NCI-H1105 treated with DMSO at 0.1 percent for 48 hours (cell line): ENCODE measurements at places on chromosomes 4 and X.

DNA sequence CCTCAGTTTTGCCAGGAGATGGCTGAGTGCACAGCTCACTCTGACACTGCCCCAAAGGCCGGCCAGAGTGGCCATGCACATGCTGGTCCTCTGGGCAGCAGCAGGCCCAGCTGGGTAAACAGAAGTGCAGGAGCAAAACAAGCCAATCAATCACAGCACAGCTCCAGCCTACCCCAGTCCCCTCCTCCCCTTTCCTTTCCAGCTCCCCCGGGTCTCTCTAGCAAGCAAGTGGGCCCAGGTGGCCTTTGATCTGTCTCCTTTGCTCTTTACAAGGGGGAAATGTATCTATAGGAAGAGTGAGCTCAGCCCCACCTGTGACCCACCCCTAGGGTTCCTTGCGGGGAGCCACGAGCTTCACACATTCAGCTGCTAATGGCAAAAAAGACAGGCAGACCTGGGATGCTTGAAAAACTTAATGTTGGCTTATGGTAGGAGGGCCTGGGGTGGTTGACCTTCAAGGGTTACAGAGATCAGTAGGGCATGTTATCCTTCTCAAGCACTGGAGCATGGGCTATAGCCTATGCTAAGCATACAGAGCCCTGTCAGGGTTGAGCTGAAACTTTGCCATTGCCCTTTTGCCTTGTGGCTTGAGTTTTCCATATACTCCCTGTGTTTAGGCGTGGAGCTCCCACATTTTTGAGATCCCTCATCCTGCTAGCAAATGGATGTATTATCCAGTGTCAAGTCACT lies 57.8 kb upstream of the PLAC1 start:
- no peak for DNase-seq

GRCh38 chr4:186723292-186724057 lies at the start of gene FAT1:
Gene FAT1 (minus strand): TSS chr4:186723856. CDS start chr4:186709827, 14,029 bp downstream.
- peak; percentile 36 for DNase-seq

- DNase-seq = peak; percentile 21
Measured at GRCh38 chr4:89737888-89738287, 99.1 kb downstream of the SNCA start.

DNA sequence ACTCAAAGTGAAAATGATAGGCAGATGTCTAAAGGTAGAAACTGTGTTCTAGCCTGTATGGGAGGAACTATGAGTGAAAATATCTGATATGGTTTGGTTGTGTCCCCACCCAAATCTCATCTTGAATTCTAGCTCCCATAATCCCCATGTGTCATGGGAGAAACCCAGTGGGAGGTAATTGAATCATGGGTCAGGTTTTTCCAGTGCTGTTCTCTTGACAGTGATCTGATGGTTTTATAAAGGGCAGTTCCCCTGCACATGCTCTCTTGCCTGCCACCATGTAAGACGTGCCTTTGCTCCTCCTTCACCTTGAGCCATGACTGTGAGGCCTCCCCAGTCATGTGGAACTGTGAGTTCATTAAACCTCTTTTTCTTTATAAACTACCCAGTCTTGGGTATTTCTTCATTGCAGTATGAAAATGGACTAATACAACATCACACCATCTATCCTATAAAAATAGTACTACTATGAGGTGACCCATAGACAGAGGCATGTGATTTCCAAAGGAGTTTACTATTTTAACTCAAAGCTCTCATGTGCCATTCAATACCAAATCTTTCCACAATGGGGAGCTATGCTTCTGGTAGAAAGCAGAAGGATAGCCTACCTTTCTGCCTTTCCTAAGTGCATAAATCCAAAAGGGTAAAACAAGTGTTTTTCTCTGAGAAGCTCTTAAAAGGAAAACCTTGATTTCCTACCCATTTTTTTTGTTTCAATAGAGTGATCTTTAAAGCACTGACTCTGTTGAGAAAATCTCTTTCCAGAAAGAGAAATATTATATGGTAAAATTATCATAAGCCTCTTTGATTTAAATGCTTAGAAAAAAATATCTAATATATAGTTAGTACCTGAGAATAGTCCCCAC lies 38.8 kb downstream of the SEC31A start:
- no peak for DNase-seq

DNA sequence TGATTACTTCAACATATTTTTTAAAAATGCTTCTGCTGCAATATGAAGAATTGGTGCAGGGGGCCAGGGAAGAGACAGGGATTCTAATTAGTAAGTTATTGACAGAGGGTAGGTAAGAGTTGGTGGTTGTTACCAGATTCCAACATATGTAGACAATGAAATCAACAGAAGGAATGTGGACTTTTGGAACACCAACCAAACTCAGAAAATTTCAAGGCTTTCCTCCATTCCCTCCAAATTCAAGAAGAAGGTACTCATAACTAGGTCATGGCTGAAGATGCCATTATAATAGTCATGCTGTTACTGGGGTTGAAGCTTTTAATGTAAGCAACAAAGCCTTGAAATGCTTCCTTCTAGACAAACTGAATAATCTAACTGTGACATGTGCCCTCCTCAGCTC lies 22.9 kb upstream of the CXCL13 start:
- DNase-seq = no peak

- DNase-seq = no peak
Measured at GRCh38 chr4:138706201-138706600, 309.4 kb upstream of the NOCT start.

DNA sequence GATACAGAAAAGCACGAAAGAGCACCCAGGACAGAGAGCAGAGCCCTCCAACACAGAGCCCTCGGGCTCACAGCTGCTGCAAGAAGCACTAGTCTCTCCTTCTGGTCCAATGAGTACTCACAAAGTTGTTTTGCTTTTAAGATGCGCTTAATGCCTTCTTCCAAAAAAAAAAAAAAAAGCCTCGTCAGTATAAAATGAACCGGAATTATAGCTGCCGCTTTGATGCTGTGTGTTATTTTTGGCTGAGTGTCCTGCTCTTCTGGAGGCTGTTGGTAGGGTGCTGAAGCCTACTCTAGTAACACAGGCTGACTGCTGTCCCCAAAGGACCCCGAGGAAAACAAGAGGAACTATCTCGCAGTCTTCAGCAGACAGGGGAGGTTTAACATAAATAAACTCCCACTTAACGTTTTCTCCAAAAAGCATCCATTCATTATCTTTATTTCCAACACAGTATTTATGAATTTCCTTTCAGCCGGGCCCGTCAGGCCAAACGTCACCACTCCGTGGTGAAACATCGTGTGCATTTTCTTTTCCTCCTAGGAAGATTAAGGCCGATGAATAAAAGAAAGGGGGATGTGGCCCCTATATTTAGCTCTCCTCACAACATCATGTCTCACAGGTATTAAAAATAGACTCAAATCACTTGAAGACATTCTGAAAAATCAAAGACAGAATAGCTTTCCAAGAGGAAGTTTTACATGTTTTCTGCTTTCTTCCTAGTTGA lies 213.7 kb upstream of the PPARGC1A start:
- no peak for DNase-seq

GRCh38 chr4:132094017-132094416 lies 1055.1 kb upstream of the PCDH10 start:
- DNase-seq = no peak

GRCh38 chrX:105880491-105880890 lies 58.2 kb downstream of the NRK start:
- DNase-seq = no peak

DNA sequence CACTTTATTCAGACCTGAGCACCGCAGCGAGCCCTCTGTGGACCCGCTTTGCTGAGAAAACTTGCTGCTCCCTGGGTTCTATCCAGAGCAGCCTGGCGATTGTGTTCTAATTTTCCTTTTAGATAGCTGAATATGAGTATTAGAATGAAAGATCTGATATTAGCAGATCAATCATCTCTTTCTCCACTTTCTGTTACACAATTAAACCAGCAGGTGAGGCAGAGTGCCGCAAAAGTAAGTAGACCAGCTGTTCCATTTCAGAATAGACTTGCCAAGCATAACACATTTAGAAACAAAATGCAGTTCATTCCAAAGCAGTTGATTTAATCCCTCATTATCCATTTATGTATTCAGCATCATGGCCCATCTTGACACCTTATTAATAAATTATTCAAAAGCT lies 58.6 kb downstream of the PALLD start:
- no peak for DNase-seq

DNA sequence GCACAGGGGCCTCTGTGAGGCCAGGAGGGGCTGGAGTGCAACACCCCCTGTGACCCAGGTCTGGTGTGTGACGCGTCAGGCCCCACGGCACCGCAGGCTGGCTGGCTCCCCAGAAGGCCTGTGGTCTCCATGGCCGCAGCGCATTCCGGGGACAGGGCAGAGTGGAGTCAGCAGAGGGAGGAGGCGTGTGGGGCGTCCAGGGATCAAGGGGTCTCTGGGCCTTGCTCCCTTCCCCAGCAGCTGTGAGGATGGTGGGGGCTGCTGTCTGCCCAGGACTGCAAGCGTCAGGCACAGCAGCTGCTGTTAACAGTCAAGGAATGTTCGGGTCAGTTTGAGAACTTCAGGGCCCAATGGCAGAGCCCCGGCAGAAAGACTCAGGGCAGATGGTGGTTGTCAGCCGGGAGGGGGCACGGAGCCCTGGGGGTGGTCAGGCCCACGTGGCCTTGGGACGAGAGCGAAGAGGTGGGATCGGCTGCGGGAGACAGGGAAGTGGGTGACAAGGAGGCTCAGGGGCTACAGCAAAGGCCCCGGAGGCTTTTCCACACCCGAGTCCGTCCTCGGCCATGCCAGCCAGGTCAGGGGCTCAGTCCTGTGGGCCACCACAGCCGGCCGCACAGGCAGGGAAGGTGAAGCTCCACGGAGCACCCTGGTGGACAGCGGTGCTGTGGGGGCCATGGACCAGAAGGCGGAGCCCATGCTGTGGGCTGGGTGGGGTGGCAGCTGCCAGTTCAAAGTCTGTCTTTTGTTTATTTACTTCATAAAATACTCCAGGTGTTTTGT lies 18.3 kb downstream of the PCGF3 start:
- DNase-seq = no peak

GRCh38 chr4:152591396-152591795 lies 55.5 kb upstream of the FBXW7 start:
- peak; percentile 10 for DNase-seq

DNA sequence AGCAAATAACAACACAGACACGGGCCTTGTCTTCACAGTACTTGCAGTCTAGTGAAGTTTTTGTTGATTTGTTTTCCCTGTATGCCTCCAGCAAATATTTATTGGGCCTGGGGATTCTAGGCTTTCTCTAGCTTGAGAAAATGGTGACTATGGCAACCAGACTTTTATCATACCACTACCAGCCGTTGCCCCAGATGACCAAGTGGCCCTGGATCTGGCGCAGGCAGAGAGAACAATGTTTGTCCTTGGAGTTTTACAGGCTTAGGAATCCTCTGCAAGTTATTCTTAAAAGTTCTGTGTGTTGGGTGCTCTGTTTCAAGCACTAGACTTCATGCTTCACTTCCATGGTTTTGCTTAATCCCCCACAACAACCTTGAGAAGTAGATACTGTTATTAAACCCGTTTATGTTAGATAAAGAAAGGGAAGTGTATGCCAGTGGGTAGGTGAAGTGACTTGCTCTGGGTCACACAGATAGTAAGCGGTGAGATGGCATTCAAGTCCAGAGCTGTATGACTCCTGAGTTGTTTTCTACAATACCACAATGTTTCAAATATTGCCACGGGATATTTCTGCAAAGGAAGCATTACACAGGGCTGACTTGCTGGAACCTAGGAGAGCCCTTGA lies 94.6 kb downstream of the AKAP4 start:
- DNase-seq = no peak

GRCh38 chrX:47751670-47752069 lies 85.0 kb upstream of the ZNF81 start:
- DNase-seq = peak; percentile 8

- DNase-seq = no peak
Measured at GRCh38 chrX:99117011-99117410, 1293.1 kb downstream of the PCDH19 start.
